Stimulated activated CD4-positive, alpha-beta T cell treated with anti-CD3 and anti-CD28 coated beads, Interleukin-12 subunit alpha, Interleukin-12 subunit beta, amount 100 ng/mL, for 4 hours (primary cell): ENCODE measurements at places on chromosomes 2 and 18.

DNA sequence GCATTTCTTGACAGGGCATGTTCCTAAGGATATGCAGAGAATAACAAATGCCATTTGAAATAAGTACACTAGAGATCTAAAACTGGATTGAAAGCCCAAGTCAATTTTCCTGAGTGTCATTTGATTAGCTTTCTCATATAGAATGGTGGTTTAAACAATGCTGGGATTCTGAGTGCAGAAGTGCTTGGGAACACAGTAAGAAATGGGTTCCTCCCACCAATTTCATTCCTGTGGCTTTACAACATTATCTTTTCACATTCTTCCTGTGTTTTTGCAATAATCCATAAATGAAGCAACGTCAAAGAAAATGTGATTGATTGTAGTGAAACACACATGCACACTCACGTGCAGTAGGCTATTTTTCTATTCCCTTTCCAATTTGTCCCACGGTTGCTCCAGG lies 1858.4 kb upstream of the PIK3C3 start:
- DNase-seq, result no peak

GRCh38 chr2:163121483-163121882 lies 282.9 kb upstream of the KCNH7 start:
- DNase-seq, result no peak

DNA sequence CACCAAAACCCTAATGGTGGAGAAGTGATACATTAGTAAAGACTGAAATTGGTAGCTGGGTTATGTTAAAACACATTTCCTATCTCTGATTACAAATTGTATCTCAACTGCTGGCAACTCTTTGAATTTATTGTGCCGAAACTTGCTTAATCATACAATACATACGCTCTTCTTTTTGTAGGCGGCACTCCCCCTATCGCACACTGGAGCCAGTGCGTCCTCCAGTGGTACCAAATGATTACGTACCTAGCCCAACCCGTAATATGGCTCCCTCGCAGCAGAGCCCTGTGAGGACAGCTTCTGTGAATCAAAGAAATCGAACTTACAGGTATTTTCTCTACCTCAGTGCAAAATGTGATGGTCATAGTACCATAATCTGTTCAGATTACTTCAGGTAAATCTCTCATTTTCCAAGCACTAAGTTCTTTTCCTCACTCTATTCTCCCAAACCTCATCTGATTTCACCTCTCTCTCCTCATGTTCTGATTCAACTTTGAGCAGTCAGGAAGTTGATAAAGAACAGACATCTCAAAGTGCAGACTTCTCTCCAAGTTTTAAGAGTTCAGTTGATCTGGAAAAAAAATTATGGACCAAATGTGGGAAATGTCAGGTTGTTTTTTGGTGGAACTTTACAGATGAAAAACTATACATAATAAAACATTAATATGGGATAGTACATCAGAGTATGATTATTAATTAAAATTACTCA lies 66.5 kb downstream of the ABI2 start:
- no peak for DNase-seq

- no peak for DNase-seq
These were observed 148.6 kb upstream of the FIGN start for GRCh38 chr2:163884416-163884815.

GRCh38 chr2:201237486-201238123 lies 22.7 kb upstream of the CASP8 start:
- DNase-seq, result no peak

DNA sequence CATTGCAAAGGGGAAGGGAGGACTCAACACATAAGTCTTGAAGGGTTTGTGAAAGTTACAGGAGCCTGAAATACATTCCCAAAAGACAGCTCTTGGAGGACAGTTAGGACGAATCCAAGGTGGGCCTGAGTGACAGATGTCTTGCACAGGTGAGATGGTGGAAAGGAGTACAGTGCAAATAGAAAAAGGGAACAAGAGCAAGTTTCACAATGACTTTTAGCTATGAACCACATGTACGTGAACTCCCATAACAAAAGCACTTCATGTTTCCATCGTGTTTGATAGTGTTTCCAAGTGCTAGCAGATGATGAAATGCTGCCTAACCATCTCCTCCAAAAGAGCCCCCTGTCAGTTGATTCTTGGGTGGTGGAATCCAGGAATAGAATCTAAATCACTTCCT lies 1.8 kb downstream of the IL18RAP start:
- DNase-seq, result no peak
